Right lobe of liver (tissue), 6 donors: ENCODE measurements at places on chromosomes 1 and 21. TPM values are rescaled to one million over a fixed set of nuclear protein-coding genes. Genes with fewer than 3 reads are reported as not detected.

DNA sequence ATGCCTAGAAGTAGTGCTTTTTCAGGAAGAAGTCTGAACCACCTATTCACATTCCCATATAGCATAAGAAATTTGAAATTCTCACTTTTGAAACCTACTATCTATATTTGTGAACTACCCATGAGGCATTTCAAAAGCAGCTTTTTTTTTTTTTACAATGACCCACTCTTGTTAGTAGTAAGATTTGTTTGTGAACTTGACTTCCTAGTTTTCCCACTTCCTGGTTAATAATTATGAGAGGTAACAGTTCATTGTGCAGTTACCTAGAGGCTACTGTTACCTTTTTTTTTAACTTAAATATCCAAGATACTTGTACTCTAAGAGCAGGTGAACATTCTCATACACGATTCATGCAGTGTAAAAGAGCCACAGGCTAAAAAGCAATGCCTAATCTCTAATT is 371.7 kb upstream of the ADGRL2 start:
- no peak overlapping the region for H3K27ac ChIP-seq
- H3K4me1 ChIP-seq: no peaks in the 10 kb centered on the region
- no peaks in the 10 kb centered on the region for H3K36me3 ChIP-seq
- no peaks in the 10 kb centered on the region for H3K27me3 ChIP-seq
- no peak for DNase-seq

- no peak for DNase-seq
- H3K4me1 ChIP-seq: no peaks in the 10 kb centered on the region
- H3K27ac ChIP-seq: no peak overlapping the region
- H3K36me3 ChIP-seq: no peaks in the 10 kb centered on the region
- no peak overlapping the region for H3K4me3 ChIP-seq
Measured at GRCh38 chr1:21139601-21140000, 37.1 kb downstream of the EIF4G3 start.

DNA sequence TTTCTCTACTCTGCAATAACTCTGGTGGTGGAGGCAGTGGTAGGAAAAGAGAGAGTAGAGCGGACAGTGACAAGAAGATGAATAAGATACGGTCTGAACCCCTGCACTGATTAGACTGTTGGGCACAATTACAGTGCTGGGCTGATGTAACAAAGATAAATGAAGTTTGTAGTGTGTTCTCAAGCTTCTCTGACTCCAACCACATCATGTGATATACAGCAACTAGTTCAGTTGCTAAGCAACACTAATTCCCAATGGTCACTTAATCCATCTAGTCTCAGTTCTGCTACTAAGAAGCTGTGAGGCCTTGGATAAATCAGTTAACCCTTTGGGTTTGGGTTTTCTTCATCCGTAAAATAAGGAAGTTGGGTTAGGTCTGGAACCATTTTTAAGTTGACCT is 17.3 kb downstream of the DDR2 start:
- H3K27me3 ChIP-seq: no peaks in the 10 kb centered on the region
- H3K27ac ChIP-seq: no peak overlapping the region
- DNase-seq: no peak
- H3K4me1 ChIP-seq: no peaks in the 10 kb centered on the region

MYOG gene
- total RNA-seq: not detected

DNA sequence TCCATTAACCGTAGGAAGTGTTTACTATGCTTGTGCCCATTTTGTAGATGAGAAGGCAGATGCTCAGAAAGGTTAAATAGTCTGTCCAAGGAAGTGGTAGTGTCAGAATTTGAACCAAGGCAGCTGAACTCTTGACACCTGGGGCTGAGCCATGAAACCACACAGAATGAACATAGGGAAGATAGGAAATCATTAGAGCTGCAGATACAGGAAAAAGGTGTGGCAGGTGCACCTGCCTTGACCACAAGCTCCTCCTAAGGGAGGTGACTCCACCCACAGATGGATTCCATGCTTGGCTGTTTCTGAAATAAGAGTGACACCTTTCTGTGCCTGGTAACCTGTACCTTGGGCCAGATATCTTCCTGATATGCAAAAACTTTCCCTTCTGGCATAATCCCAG is 69.9 kb upstream of the IGSF21 start:
- H3K4me1 ChIP-seq: no peaks in the 10 kb centered on the region
- no peaks in the 10 kb centered on the region for H3K36me3 ChIP-seq
- H3K27me3 ChIP-seq: no peaks in the 10 kb centered on the region

GRCh38 chr1:35533586-35533985 is 23.6 kb downstream of the KIAA0319L start:
- no peaks in the 10 kb centered on the region for H3K27me3 ChIP-seq
- no peaks in the 10 kb centered on the region for H3K36me3 ChIP-seq
- no peaks in the 10 kb centered on the region for H3K4me1 ChIP-seq
- DNase-seq: no peak

- no peaks in the 10 kb centered on the region for H3K4me1 ChIP-seq
- no peaks in the 10 kb centered on the region for H3K27me3 ChIP-seq
- H3K36me3 ChIP-seq: no peaks in the 10 kb centered on the region
- H3K27ac ChIP-seq: no peak overlapping the region
- no peak for DNase-seq
Measured at GRCh38 chr1:93111065-93111464, 32.0 kb downstream of the MTF2 start.

GRCh38 chr1:210901981-210902770 is 231.8 kb downstream of the KCNH1 start:
- no peaks in the 10 kb centered on the region for H3K36me3 ChIP-seq
- no peak overlapping the region for H3K4me3 ChIP-seq
- H3K27ac ChIP-seq: no peak overlapping the region
- no peaks in the 10 kb centered on the region for H3K4me1 ChIP-seq
- DNase-seq: no peak

GRCh38 chr1:15962176-15962575 is 13.7 kb downstream of the ZBTB17 start:
- H3K36me3 ChIP-seq: no peaks in the 10 kb centered on the region
- no peak for DNase-seq
- no peak overlapping the region for H3K27ac ChIP-seq
- no peaks in the 10 kb centered on the region for H3K4me1 ChIP-seq

- peak; percentile 77 for DNase-seq
- H3K4me1 ChIP-seq: peaks cover 17% of the 10 kb centered on the region
- no peak overlapping the region for H3K27ac ChIP-seq
Measured at GRCh38 chr1:29259802-29260441, 23.6 kb downstream of the PTPRU start.

DNA sequence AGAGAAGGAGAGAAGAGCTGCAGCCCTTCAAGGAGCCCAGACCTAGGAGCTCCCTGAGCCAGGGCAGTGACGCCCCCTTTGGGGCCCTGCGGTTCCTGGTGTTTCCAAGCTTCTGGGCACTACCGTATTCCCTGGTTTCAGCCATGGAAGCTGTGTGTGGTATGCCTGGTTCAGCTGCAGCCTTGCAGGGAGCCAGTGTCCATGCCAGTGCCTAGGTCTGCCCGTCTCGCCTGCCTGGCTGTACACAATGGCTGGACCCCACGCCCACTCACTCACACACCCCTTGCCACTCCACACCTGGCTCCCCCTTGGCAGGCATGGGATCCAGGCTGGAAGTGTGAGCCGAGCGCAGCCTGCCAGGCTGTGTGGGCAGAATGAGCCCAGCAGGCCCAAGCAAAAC is 87.7 kb downstream of the ADARB1 start:
- DNase-seq: peak; percentile 34
- H3K4me1 ChIP-seq: no peaks in the 10 kb centered on the region
- H3K36me3 ChIP-seq: no peaks in the 10 kb centered on the region
- H3K27ac ChIP-seq: no peak overlapping the region

GPR161 gene
- total RNA-seq: 0.49 TPM

DNA sequence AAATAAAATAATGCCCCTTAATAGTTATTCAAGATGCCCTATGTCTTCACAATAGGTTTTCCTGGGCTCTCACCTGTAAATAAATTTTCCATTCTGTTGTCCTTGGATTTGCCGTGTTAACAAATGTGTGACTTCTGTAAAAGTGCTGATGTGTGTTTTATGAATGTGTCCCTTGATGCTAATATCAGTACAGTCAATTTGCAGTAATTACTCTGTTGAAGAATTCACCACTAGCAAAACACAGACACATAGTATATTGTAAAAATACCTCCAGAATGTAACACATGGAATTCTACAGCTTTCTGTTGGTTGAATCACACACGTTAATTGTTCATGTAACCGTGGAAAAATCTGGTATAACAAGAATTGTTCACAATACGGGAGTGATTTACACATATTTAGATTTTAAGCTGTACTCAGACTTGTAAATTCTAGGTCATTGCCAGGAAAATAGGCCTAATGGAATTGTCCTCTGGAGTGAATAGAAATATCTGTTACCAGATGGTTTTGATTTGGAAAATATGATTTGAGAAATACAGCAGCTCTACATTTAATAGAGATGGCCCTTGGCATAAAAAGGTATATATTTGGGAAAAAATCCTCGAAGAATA is 36.7 kb upstream of the KCNK2 start:
- H3K4me3 ChIP-seq: no peak overlapping the region
- no peak overlapping the region for H3K27ac ChIP-seq
- H3K27me3 ChIP-seq: no peaks in the 10 kb centered on the region
- no peaks in the 10 kb centered on the region for H3K4me1 ChIP-seq

GRCh38 chr1:57489358-57490036 is 65.6 kb upstream of the DAB1 start:
- DNase-seq: no peak
- no peaks in the 10 kb centered on the region for H3K36me3 ChIP-seq
- no peaks in the 10 kb centered on the region for H3K27me3 ChIP-seq
- no peak overlapping the region for H3K4me3 ChIP-seq
- H3K4me1 ChIP-seq: no peaks in the 10 kb centered on the region

DNA sequence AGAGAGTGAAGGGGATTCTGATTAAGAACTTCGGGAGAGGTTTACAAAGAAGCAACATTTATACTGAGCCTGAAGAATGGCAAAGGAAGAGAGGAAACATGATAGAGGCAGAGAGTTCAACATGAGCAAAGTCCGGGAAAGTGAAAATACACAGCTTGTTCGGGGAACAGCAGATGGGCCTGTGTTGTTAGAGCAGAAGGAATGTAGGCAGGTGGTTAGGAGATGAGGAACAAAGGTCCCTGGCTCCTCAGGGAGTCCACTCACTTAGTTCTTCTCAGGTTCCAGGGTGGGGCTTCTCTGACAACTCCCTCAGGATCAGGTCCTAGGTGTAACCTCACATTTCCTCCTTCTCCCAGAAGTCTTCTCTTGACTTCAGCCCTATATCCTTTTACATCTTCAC is 5.1 kb upstream of the ZNF326 start:
- no peaks in the 10 kb centered on the region for H3K27me3 ChIP-seq
- DNase-seq: no peak
- H3K4me1 ChIP-seq: no peaks in the 10 kb centered on the region
- H3K36me3 ChIP-seq: no peaks in the 10 kb centered on the region
- no peak overlapping the region for H3K27ac ChIP-seq

GRCh38 chr1:24417681-24418080 is 2.1 kb downstream of the NIPAL3 start:
- H3K27me3 ChIP-seq: no peaks in the 10 kb centered on the region
- DNase-seq: no peak
- H3K4me3 ChIP-seq: no peak overlapping the region
- H3K36me3 ChIP-seq: no peaks in the 10 kb centered on the region
- no peaks in the 10 kb centered on the region for H3K4me1 ChIP-seq

RAB25 gene
- total RNA-seq: 0.88 TPM

GRCh38 chr1:176853503-176853902 is 311.0 kb downstream of the ASTN1 start:
- DNase-seq: no peak
- no peak overlapping the region for H3K27ac ChIP-seq
- no peaks in the 10 kb centered on the region for H3K4me1 ChIP-seq
- no peaks in the 10 kb centered on the region for H3K27me3 ChIP-seq
- no peak overlapping the region for H3K4me3 ChIP-seq

EFNA3 gene
- total RNA-seq: 2.7 TPM

GRCh38 chr1:192904438-192904895 is 95.6 kb downstream of the RGS2 start:
- no peak for DNase-seq
- no peak overlapping the region for H3K27ac ChIP-seq
- H3K36me3 ChIP-seq: no peaks in the 10 kb centered on the region
- no peak overlapping the region for H3K4me3 ChIP-seq

DNA sequence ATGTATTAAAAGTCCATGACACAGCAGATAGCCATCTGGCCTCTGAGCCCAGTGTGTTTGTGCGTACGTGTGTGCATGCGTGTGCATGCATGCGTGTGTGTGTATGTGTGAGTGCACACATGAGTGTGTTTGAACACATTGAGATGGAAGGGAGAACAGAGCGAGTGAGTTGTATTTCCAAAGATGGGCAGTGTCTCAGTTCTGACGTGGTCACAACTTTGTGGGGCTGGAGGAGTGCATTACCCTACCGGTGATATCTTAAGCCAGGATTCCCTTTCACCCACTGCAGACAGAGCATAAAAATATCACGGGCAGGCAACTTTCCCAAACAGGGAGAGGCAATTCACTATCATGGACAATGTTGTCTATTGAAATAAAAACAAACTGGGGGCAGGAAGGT is 27.8 kb downstream of the IRF2BP2 start:
- no peaks in the 10 kb centered on the region for H3K36me3 ChIP-seq
- no peaks in the 10 kb centered on the region for H3K27me3 ChIP-seq
- H3K27ac ChIP-seq: peak overlapping the region; percentile 24
- DNase-seq: no peak
- H3K4me1 ChIP-seq: no peaks in the 10 kb centered on the region
- H3K4me3 ChIP-seq: no peak overlapping the region

GRCh38 chr1:181898773-181899172 is 162.7 kb downstream of the ZNF648 start:
- DNase-seq: no peak
- no peak overlapping the region for H3K4me3 ChIP-seq
- H3K4me1 ChIP-seq: no peaks in the 10 kb centered on the region
- no peaks in the 10 kb centered on the region for H3K36me3 ChIP-seq

LRRC38 gene
- total RNA-seq: not detected

GRCh38 chr1:169259816-169260215 is 107.8 kb downstream of the NME7 start:
- H3K27ac ChIP-seq: no peak overlapping the region
- H3K4me1 ChIP-seq: no peaks in the 10 kb centered on the region
- H3K27me3 ChIP-seq: no peaks in the 10 kb centered on the region
- no peaks in the 10 kb centered on the region for H3K36me3 ChIP-seq
- no peak overlapping the region for H3K4me3 ChIP-seq

GRCh38 chr1:233516732-233517131 is 97.2 kb upstream of the KCNK1 start:
- H3K36me3 ChIP-seq: no peaks in the 10 kb centered on the region
- no peak for DNase-seq
- no peak overlapping the region for H3K27ac ChIP-seq
- no peaks in the 10 kb centered on the region for H3K27me3 ChIP-seq

GRCh38 chr1:11622398-11622797 is 31.8 kb downstream of the FBXO2 start:
- no peaks in the 10 kb centered on the region for H3K4me1 ChIP-seq
- H3K27ac ChIP-seq: no peak overlapping the region
- H3K4me3 ChIP-seq: no peak overlapping the region

- H3K4me3 ChIP-seq: no peak overlapping the region
- no peak overlapping the region for H3K27ac ChIP-seq
- no peak for DNase-seq
Measured at GRCh38 chr1:24960071-24960801, 30.2 kb upstream of the RUNX3 start.

DNA sequence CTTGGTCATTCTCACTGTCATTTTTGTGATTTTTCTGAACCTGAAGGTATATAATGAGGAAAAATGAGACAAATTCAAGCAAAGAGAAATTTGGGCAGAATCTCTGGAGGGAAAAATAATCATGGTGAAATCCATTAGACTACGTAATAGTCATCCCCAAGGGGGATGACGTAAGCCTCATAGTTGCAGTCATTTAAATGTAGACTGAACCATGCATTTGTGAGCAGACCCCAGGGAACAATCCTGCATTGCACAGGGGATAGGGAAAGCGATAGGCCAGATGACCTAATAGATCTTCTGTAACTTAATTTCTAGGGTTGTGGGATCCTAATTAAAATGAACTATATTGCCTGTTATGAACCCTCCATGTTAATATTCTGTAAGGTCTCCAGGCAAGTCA is 167.4 kb upstream of the C1orf21 start:
- no peaks in the 10 kb centered on the region for H3K36me3 ChIP-seq
- H3K4me3 ChIP-seq: no peak overlapping the region
- no peak for DNase-seq
- H3K27me3 ChIP-seq: no peaks in the 10 kb centered on the region
- H3K4me1 ChIP-seq: no peaks in the 10 kb centered on the region
